Cardiac muscle cell (in vitro differentiated cells and primary cell): ENCODE measurements at places on chromosomes 16 and 17.

DNA sequence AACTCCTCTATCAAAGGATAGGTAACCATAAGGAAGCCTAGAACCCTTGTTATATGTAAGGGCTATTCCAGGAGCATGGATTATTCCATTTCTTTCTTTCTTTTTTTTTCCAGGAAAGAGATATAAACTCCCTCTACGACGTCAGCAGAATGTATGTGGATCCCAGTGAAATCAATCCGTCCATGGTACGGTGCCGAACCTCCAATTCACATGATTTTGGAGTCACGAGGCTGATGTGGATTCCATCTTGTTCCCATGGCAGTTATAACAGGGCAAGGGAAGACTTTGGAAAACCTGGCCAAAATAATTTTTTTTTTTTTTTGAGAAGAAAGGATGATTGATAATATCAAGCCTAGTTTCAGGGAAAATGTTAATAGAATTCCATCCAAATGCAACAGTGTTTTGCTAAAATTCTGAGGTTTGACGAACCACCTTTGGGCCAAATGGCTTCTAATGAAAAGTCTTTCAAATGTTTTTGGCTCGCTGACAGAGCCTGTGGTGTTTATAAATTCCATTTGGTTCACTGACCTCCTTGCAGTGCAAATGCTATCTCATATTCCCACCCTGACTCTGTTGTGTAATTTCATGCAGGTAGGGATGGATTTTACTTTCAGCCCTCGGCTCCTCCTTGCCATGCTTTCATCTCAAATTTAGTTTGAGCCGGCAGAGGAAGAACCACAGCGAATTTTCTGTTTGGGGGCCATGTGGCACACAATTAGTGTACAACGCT, 90.0 kb downstream of the SDR42E1 start:
- no peak for DNase-seq

GRCh38 chr17:1896243-1897104, 66.7 kb downstream of the RPA1 start:
- no peak for DNase-seq

- peak; percentile 9 for DNase-seq
These were observed 297.5 kb downstream of the CA10 start for GRCh38 chr17:51860954-51861561.

- DNase-seq: no peak
These were observed 82.6 kb downstream of the HIC1 start for GRCh38 chr17:2137342-2138098.

GRCh38 chr16:53629151-53629550, 74.5 kb downstream of the RPGRIP1L start:
- DNase-seq: no peak

GRCh38 chr16:87369796-87370719, 13.5 kb downstream of the FBXO31 start:
- DNase-seq: no peak

- no peak for DNase-seq
These were observed 59.7 kb downstream of the PLCG2 start for GRCh38 chr16:81838794-81839193.

GRCh38 chr16:8588682-8589056, 1.6 kb downstream of the TMEM114 start:
- no peak for DNase-seq

GRCh38 chr16:28923231-28923587, 1.8 kb downstream of the RABEP2 start:
- no peak for DNase-seq

- no peak for DNase-seq
These were observed 5.6 kb downstream of the SPATA32 start for GRCh38 chr17:45256114-45256966.

DNA sequence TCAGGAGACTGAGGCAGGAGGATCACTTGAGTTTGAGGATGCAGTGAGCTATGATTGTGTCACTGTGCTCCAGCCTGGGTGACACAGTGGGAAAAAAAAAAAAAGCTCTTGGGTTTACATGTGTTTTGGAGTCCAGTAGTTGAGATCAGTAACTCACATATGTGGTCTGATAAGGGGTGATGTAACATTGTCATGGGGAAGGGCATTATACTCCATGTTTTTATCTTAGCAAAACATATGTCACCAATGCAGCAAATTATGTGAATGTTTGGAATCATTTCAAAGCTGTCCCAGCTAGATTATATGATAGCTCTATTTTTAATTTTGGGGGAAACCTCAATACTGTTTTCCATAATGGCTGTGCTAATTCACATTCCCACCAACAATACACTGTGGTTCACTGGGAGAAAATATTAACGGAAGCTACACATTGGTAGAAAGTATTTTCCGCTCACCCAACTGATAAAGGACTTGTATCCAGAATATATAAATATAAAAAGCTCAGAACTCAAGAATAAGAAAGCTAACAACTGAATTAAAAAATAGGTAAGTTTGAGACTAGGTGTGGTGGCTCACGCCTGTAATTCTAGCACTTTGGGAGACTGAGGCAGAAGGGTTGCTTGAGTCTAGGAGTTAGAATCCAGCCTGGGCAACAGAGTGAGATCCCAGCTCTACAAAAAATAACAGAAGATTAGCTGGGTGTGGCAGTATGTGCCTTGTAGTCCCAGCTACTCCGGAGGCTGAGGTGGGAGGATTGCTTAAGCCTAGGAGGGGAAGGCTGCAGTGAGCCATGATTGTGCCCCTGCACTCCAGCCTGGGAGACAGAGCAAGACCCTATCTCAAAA, 224.1 kb upstream of the TBX2 start:
- DNase-seq: no peak

- DNase-seq: no peak
These were observed 38.9 kb downstream of the PLCG2 start for GRCh38 chr16:81817789-81818567.

GRCh38 chr17:73325527-73325842, 13.7 kb upstream of the CDC42EP4 start:
- peak; percentile 95 for DNase-seq

DNA sequence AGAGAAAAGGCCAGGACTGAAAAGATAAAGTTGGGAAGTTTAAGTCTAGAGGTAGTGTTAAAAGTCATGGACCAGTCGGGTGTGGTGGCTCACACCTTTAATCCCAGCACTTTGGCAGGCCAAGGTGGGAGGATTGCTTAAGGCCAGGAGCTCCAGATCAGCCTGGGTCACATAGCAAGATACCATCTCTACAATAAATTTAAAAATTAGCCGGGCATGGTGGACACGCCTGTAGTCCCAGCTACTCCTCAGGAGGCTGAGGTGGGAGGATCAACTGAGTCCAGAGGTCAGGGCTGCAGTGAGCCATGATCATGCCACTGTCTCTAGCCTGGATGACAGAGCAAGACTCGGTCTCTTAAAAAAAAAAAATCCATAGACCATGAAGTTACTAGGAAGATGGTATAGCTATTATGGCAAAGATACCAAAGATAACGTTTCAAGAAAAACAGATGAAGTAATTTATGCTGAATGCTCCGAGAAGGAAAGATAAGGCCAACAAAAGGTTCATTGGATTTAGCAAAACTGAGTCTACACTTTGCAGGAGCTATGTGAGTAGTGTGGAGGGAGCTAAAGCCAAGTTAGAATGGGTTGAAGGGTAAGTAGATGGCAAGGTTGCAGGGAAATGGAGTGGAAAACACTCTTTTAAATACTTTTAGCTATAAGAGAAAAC, 11.7 kb downstream of the TRIM37 start:
- DNase-seq: no peak

DNA sequence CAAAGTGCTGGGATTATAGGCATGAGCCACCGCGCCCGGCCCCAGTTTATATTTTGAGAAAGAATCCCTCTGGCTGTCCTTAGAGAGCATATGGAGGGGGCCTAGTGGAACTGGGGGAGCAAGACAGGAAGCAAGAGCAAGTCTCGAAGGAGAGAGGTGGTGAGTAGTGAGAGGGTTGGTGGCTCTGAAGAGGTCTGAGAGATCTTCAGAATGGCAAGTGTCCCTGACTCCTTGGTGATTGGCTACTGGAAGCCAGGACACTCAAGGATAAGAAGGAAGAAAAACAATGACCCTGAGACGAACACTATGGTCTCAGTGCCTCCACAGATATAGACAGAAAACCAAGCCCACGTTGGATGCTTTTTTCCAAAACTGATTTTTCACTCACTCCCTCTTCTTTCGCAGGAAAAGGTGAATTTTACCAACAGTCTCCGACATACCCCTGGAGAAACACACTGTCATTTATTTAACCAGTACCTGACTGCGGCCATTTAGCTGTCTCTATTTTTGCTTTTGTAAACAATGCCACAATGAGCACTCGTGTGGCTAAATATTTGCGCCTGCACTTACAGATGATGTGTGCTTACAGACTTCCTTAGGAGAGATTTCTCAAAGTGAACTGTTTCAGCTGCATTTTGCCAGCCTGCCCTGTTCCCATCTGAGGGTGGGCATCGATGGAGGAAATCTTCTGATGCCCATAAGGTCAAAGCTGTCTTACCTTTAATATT, 15.9 kb upstream of the DOK4 start:
- DNase-seq: no peak

- DNase-seq: no peak
These were observed 7.2 kb downstream of the PLA2G15 start for GRCh38 chr16:68252383-68252782.

DNA sequence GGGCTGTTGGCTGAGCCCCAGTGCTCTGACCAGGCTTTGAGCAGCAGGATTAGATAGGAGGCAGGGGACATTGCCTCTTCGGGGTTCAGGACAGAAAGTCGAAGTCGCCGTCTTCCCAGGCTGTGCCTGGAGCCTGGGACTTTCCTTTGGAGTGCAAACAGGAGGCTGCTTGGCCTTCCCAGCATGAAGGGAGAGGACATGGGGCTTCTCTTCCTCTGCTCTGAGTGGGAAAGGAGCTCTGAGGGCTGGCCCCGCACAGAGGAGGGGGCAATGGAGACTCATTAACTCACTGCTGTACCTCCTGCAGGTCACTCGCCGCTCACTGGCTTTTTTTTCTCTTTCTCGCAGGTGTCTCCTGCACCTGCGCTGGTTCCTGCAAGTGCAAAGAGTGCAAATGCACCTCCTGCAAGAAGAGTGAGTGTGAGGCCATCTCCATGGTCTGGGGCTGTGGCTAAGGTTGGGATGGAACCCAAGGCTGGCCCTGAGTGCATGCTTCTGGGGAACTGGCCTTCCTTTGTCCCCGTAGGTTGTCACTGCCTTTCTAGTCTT, 642 bp downstream of the MT1F start:
- DNase-seq: no peak

DNA sequence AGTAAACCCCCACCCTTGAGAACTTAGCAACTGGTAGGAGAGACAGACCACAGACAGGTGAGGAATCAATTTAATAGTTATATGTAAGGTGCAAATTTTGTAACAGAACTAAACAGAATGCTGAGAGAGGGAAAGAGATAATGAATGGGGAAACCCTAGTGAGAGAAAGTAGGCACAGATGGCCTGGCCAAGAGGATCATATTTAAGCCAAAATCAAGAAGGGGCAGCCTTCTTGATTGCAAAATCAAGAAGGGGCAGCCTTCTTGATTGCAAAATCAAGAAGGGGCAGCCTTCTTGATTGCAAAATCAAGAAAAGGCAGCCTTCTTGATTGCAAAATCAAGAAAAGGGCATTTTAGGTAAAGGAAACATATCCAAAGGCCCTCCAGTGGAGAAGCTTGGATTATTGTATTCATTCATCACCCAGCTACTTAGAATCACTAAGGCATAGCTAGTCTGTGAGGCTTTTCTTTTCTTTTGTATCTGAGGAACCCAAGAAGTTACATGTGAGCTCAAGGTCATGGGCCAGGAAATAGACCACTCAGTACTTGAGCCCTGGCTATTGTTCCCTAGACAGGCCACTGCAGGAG, 190.6 kb downstream of the CYLD start:
- DNase-seq: peak; percentile 28

GRCh38 chr16:5533321-5533888, 435.8 kb upstream of the EEF2KMT start:
- no peak for DNase-seq

- no peak for DNase-seq
These were observed 58.9 kb downstream of the CES1 start for GRCh38 chr16:55773859-55774549.

DNA sequence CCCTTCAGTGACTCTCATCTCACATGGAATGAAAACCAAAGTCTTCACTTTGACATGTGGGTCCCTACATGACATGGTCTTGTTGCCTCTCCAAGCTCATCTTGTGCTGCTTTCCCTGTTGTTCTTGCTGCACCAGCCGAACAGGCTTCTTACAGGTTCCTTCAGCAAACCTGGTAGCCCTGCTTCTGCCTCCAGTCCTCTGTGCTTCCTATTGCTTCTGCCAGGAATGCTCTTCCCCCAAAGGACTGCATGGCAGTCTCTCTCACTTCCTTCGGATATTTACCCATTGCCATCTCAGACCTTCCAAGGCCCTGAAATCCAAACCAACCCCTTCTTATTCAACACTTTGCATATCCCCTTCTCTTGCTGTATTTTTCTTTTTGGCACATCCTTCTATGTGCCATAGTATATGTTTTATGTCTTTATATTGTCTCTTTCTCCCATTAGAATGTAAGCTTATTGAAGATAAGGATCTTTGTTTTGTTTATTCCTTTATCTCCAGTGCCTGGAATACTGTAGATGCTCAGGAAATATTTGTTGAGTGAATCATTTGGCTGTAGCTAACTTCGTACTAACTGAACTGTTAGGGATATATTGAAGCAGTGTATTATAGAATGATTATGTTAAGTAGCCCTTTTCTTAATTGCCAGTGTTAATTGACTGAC, 57.9 kb upstream of the SLC12A3 start:
- peak; percentile 55 for DNase-seq

GRCh38 chr17:19487024-19487600, 46.5 kb upstream of the SLC47A1 start:
- DNase-seq: peak; percentile 60

GRCh38 chr17:61124562-61124961, 275.1 kb upstream of the TBX2 start:
- no peak for DNase-seq

- no peak for DNase-seq
These were observed 3.2 kb downstream of the ANKRD13B start for GRCh38 chr17:29595943-29596774.

GRCh38 chr16:2473999-2474876, 689 bp upstream of the TBC1D24 start:
- peak; percentile 74 for DNase-seq

GRCh38 chr17:38958756-38959155, 8.4 kb downstream of the FBXO47 start:
- no peak for DNase-seq

GRCh38 chr17:72614871-72615626, 477.4 kb downstream of the SLC39A11 start:
- DNase-seq: peak; percentile 60

- peak; percentile 50 for DNase-seq
These were observed 70.1 kb downstream of the ABCC1 start for GRCh38 chr16:16019488-16019887.

DNA sequence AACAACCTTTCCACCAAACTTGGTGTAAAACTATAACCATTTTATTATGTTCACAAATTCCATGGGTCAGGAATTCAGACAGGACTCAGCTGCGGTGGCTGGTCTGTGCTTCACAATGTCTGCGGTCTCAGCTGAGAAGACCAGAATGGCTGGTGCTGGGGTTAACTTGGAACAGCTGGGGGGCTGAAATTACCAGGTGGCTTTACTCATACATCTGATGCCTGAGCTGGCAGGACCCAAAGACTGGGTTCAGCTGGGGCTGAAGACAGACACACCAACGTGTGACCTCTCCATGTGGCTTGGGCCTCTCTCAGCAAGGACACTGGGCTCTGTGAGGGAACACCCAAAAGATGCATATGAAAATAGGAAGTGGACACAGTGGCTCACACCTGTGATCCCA, 5.7 kb upstream of the HID1 start:
- no peak for DNase-seq

GRCh38 chr17:66474258-66474657, 171.8 kb downstream of the PRKCA start:
- DNase-seq: no peak
